ENCODE measurements at places on chromosomes 4 and X. TPM values are rescaled to one million over a fixed set of nuclear protein-coding genes. Genes with fewer than 3 reads are reported as not detected.

The SYTL5 gene
- not detected for total RNA-seq

The ELK1 gene
- 33.0 TPM for total RNA-seq

The STATH gene
- not detected for total RNA-seq

The ATP1B4 gene
- total RNA-seq = not detected

Data from T-helper 17 cell (primary cell).